ENCODE measurements at places on chromosomes 11 and 22.

DNA sequence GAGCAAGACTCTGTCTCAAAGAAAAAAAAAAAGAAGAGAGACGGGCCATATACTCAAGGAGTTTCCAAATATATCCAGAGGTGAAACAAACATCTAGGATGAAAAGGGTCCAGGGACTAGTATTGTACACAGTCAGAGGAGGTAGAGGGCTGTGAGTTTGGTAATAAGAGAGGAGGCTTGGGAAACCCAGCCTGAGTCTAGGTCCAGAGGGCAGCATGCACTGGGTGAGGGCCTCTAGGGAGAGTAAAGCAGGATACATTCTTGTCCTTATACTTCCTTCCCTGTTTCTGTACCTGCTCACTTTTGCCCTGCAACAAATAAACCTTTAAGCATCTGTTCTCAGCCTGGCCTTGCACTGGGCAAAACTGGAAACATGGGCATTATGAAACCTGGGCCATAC is 31.5 kb downstream of the STIM1 start:
- DNase-seq = no peak

DNA sequence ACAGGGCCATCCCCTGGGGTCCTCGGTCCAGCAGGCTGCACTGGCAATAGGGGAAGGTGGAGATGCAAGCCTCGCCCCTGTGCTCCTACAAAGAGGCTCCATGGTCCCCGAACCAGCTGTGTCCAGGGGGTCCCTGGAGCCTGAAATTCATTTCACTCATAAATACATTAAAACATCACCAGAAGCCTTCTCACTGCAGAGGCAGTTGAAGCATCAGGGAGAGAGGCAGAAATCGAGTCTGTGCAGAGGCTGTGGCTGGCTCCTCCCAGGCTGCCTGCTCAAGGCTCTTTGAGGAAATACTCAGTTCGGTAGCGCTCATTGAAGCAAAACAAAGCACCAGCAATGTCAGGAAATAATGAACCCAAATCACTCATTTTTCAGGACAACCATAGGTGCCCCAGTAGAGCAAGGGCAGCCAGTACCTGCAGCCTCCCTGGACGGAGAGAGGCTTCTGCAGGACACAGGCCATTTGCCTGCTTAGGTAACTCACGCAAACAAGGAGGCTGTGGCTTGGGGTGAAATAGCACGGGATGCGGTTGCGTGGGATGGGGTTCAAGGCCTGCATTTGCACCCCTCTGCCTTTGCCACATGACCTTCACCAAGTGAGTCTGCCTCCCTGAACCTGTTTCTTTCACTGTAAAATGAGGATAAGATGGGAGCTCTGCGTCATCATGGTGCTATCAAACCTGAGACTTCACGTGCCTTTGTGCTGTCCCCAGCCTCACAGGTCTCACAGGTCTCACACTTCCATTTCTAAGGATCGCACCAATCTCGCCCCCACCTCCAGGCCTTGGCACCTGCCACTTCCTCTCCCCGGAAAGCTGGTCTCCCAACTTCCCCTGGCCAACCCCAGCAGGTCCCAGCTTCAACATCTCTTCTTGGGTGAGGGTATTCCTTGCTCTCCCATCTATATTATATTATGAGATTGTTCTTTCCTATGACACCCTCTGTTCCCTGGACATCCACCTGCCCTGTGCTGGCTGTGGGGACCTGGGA is 84.3 kb upstream of the SHISAL1 start:
- no peak for DNase-seq

DNA sequence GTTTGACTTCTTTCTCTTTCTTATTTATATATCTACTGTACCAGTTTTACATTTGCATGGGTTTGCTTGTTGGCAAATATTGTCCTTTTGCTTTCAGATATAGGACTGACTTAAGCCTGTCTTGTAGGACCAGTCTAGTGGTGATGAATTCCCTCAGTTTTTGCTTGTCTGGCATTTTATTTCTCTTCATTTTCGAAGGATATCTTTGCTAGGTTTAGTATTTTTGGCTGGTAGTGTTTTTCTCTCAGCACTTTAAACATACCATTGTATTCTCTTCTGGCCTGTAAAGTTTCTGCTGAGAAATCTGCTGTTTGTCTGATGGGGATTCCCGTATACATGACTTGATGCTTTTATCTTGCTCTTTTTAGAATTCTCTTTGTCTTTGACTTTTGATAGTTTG is 14.2 kb upstream of the ZBED5 start:
- DNase-seq = no peak

GRCh38 chr11:16818284-16818683 is 79.8 kb downstream of the C11orf58 start:
- no peak for DNase-seq

DNA sequence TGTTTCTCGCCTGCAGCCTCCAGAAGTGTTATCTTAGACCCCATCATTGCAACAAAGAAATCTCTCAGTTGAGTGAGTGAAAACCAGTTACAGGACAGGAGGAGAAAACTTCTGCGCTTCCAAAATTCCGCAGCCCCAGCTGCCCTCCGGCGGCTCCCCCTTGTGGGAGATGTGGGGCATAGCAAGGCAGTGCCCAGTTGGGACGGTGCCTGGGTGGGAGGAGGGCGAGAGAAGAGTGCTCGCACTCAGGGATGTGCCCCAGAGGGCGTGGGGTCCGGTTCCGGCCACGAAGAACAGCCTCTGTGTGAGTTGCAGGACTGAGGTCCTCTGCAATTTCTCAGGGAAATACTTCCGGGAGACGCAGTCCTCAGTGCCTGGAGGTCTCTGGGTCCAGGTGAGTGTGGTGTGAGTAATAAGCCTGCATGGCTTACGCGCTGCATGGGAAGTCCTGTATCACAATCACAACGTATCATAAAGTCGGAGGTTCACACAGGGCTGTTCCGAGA is 87.0 kb upstream of the BLID start:
- DNase-seq = peak; percentile 65

DNA sequence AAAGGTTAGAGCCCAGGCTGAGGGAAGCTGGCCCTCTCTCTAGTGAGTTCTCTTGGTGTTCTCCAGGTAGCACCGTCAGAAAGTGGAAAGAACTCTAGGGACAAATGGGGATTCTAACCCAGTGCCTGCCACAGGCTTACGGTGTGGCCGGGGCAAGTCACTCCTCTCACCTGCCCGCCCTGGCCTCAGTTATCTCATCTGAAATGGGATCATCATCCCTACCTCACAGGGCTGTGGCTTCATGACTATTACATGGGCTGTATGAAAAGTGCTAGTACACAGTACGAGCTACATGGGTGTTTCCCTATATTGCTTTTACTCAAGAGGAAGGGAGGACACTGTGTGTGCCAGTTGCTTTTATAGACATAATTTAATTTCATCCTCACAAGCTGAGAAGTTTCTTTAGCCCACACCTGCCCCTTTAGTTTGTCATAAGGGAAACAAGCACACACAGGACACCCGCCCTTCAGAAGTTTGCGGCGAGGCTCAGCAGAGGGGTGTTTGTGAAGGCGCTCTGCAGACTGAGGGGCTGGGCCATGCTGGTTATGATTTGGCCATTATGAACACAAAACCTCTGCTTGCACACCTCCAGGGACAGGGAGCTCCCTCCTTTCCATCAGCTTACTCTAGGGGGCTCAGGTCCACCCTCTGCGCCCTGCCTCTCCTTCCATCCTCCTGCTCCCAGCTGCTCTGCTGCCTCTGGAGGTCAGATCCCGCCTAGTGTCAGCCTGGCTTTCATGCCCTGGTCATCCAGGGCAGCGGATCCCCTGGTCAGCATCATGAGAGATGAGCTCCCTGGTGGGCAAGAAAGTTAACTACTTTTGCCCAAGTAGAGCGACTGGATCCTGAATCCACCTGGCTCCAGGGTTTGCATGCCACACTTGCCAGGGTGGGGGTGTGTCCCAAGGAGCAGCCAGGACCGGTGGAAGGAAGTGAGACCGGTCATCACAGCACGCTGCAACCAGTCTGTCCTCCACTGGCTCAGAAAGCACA is 1.2 kb downstream of the KLHL35 start:
- DNase-seq = no peak

- no peak for DNase-seq
Observed at GRCh38 chr22:19048531-19048930, 73.7 kb downstream of the DGCR2 start.

- no peak for DNase-seq
Observed at GRCh38 chr11:120828847-120829246, 195.1 kb upstream of the TBCEL start.

DNA sequence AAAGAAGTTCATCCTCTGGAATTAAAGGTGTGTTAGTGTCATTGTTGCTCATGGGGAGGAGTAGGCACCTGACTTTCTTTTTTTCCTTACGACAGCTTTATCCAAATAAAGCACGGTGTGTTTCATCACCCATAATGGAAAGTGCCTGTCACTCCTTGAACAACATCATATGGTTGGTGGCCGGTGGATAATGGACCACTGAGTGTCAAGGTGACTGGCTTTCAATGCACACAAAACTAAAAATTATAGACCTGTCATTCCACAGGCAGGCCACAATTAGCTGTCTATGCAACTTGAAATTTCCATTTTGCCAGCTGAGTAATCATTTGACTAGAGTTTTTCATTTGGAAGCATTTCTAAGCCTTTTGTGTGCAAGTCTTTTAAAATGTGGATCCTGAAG is 45.0 kb upstream of the MPPED2 start:
- DNase-seq = no peak

GRCh38 chr11:73177778-73178539 is 35.8 kb upstream of the FCHSD2 start:
- DNase-seq = peak; percentile 86

- DNase-seq = peak; percentile 82
Observed at GRCh38 chr11:76799066-76799804, 16.1 kb downstream of the TSKU start.

DNA sequence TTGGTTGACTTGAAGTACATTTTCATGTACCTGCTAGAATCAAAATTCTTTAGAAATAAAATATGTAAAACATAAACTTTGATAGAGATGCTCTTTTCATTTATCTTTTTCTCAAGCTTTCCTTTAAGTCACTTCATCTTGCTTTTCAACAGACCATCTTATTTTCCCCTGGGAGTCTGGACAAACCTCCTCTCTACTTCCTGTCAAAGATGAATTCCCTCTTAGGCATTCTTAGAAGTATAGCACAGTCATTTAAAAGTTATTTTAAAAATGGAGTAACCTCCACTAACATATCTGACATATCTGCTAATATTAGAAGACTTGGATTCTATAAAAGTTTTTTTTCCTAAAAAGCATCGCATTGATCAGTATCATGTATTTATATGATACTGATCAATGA is 84.8 kb upstream of the PAX6 start:
- no peak for DNase-seq

DNA sequence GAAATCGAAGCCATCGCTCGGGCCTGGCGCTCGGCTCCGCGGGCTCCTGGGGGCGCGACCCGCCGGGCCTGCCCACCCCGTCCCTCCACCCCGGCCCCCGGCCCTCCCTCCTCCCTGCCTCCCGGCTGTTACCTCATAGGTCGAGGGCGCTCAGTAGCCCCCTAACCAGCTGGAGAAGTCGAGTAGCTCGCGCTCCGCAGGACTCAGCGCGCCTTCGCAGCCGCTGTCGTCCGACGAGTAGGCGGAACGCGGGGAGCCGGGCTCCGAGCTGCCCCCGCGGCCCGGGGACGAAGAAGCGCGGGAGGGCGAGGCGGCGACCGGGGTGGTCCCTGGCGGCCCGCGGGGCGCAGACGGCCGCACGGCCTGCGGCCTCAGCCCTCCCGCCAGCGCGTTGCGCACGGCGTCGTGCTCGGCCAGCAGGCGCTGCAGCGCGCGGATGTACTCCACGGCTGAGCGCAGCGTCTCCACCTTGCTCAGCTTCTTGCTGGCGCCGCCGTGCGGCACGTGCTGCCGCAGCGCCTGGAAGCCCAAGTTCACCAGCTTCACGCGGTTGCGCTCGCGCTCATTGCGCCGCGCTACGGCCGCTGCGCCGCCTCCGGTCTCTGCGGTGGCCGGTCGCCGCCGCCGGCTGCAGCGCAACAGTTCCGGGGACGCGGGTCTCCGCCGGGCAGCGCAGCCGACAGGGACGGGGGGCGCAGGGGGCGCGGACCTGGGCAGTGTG is 627 bp downstream of the ASCL2 start:
- DNase-seq = peak; percentile 65

GRCh38 chr11:31262761-31263160 is 106.8 kb downstream of the DCDC1 start:
- DNase-seq = no peak

- no peak for DNase-seq
Observed at GRCh38 chr11:10716543-10717259, 23.1 kb upstream of the IRAG1 start.

- no peak for DNase-seq
Observed at GRCh38 chr22:32571761-32572160, 97.2 kb downstream of the FBXO7 start.

DNA sequence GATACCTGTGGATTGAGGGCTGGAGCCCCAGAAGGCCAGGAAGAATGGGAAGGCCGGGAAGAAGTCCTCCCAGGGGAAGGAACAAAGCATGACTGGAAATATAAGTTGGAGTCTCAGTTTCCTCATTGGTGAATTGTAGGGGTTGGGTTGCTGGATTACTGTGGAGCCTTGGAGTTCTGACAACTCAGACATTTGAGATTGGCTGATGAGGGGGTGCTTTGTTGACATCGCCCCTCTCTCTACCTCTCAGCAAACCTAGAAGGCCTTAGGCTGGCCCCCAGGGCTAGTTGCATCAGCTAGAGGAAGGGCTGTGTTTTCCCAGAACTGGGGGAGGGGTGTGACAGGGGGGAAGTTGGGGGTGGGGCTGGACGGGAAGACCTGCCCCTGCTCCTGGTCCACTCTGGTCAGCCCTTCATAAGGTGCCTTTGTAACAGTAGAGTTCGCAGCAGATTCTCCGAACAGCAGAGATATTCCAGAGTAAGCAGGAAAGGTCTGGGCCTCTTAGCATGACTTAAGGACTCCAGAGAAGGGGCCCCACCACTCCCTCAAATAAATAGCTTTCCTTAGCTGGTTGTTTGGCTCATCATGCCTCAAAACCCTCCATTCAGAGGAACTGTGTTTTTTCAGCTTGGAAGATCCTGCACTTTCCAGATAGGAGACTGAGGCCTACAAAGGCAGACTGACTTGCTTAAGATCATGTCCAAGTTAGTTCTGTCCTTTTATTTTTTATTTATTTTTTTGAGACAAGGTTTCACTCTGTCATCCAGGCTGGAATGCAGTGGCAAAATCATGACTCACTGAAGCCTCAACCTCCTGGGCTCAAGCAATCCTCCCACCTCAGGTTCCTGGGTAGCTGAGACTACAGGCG is 12.5 kb upstream of the THRSP start:
- DNase-seq = no peak

Data from activated CD4-positive, alpha-beta T cell treated with anti-CD3 and anti-CD28 coated beads for 48 hours (primary cell).